ENCODE measurements at places on chromosomes 13 and 19. TPM values are rescaled to one million over a fixed set of nuclear protein-coding genes. Genes with fewer than 3 reads are reported as not detected.

DNA sequence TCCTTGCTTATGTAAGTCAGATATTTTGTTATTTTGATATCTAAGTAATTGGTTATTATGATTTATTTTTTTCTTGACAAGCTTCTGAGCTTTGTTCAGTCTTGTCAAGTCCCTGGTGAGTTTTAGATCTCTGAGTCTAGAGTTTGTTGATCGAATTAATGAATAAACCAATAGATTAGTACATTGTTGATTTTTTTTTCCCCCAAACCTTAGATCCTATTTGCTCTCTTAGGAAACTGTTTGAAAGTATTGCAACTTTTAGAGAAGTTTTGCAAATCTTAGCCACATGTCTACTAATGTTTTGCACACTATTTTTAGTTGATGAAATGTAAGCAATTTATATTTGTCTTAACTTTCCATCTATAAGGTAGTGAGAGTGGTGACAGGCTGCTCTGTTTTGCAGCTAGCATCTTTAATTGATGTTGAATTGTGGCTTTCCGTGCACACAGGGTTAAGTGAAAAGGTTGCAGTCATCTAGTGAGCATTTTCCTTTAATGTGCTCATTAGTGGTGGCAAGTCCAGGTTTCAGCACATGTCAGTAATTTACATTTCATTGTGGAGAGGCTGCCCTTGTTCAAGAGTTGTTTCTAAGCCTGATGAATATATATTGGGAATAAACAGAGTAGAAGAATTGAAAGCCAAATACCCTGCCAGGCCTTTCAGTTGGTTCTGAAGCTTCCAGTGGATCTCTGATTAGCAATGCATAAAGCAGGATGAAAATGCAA, 86.3 kb downstream of the PCCA start:
- DNase-seq = no peak

Gene CYP4F8
- not detected for total RNA-seq

Gene PSG6
- total RNA-seq = not detected

DNA sequence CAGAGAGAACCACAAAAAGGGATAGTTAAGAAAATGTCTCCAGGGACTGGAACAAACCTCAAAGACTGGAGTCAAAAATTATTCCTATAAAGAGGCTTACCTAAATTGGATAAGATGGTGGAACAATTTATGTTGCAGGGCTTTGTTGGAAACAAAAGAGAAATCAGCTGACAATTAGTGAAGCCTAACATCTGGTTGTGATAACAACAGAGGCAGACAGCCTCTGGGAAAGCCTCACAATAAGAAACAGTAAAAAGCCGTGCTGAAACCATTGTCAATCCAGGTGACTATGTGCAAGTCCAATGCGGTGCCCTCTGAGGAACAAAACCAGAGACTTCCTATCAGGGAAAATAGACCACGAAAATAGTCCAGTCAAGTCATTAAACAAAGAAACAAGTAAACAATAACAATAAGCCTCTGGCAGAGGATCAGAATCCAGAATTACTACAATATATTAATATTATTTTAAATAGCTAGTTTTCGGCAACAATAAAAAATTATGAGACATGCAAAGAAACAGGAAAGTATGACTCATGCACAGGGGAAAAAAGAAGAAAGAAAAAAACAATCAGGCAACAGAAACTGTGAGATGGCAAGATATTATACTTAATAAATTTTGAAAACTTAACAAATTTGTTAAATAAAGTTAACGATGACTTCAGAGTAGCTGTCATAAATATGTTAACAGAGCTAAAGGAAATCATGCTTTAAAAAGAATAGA, 99.7 kb upstream of the RXFP2 start:
- no peak for DNase-seq

GRCh38 chr19:5585461-5586299, 17.9 kb upstream of the TINCR start:
- DNase-seq = no peak

GRCh38 chr19:38483016-38483630, 49.6 kb downstream of the RYR1 start:
- DNase-seq = no peak

Gene CYP2A6
- not detected for total RNA-seq

Gene MBD3L2
- total RNA-seq = not detected

Gene TEX101
- not detected for total RNA-seq

- DNase-seq = no peak
Observed at GRCh38 chr19:18173054-18173571, 500 bp upstream of the IFI30 start.

DNA sequence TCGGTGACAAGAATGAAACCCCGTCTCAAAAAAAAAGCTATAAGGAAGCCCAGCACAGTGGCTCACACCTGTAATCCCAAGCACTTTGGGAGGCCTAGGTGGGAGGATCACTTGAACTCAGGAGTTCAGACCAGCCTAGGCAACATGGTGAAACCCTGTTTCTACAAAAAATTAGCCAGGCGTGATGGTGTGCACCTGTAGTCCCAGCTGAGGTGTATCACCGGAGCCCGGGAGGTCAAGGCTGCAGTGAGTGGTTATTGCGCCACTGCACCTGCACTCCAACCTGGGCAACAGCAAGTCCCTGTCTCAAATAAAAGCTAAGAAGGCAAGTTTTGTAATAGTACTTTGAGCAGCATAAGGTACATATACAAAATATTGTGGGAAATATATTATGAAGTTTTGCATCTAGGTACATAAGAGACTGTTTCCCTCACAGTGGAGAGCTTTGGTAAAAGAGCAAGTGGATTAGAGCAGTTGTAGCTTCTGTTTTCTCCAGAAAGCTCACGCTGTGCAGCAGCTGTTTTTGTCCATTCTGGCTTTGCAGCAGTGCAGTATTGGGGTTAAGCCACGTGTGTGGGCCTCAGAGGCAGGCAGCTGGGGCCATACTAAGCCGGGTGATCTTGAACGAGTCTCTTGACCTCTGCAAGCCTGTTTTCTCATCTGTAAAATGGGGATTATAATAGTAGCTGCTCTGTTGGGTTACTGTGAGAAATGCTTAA, 35.4 kb downstream of the ARHGAP35 start:
- no peak for DNase-seq

Gene LIM2
- total RNA-seq = not detected
